ENCODE measurements at places on chromosomes 6 and 20.

DNA sequence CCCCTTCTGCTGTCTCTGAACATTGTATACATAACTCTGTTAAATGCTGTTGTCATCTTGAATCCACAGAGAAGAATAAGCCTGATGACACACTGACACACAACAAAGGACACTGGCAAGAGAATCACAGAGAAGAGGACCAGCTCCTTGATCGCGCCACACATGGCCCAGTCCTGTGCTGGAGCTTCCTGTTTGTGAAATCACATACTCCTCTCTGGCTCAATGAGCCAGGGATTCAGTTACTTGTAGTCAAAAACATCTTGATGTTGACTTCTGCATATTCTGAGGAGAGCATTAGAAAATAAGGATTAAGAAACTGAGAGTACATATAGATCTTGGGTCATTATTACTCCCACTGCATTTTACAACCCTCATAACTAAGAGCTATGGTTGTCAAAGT is 100.1 kb downstream of the EPB41L2 start:
- no peak for DNase-seq

DNA sequence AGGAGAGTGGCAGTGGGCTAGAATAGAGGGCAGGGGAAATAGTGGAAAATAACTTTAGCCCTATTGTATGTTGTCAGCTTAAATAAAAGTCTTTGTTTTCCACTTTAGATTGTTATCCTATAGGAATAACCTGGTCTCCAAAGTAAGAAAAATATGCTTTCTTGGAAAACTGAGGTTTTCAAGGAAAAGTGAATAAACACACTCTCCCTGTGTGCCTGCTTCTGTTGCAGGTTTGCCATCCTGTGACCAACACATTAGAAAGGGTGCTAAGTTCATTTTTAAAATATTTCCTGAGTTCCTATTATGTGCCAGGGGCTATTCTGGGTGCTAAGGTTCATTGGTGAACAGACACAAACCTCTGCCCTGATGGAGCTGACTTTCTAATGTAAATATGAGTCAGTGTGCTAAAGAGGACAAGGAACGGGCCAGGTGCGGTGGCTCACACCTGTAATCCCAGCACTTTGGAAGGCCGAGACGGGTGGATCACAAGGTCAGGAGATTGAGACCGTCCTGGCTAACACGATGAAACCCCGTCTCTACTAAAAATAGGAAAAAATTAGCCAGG is 23.5 kb downstream of the BICRAL start:
- no peak for DNase-seq

DNA sequence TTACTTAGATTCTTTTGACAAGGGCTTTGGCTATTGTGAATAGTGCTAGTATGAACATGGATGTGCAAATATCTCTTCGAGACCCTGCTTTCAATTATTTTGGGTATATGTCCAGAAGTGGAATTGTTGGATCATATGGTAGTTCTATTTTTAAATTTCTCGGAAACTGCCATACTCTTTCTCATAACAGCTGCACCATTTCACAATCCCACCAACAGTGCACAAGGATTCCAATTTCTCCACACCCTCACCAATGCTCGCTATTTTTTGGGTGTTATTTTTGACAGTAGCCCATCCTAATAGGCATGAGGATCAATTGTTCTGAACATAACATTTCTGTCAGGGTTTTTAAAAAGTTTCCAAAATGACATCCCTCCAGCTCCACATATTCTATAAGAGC is 69.2 kb upstream of the ESR1 start:
- no peak for DNase-seq

DNA sequence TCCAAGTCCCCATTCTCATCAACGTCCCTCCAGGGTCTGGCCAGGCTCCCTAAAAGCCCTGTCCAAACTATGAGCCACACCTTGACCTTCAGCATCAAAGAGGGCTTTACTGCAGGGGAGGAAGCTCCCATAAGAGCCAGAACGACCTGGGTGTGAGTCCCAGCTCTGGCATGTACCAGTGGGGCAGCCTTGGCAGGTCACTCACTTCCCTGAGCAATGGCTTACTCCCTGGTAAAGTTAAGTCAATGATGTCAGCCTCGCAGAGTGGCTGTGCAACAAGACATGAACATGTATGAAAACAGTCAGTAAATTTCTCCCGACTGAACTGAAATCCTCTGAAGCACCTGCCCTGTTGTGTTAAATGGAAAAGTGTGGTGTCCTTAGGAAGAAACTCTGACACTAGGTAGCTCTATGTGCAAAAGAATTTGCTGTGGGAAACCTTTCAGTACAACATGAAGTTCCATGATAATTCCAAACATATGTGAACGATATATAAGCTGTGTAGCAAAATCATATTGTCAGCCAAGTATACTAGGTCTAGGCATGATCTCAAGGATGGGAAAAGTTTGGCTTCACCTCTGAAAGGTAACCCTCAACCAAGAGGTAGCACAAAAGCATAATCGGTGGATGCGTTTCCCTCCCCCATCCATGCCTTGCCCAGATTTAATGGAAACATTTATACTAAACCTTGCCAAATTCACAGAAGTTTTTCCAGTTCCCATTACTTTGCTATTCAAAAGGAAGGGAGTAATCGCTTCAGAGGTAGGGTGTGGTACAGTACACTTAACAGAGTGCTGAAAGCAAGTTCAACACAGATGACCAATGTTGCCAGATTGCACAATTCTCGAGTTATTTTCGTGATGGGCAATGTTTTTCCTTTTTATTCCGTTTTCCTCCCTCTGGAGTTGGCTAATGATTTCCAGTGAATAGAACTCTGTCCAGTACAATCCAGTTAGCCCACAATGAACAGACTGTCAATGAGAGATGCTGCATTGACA is 49.0 kb upstream of the RANBP9 start:
- DNase-seq = no peak

DNA sequence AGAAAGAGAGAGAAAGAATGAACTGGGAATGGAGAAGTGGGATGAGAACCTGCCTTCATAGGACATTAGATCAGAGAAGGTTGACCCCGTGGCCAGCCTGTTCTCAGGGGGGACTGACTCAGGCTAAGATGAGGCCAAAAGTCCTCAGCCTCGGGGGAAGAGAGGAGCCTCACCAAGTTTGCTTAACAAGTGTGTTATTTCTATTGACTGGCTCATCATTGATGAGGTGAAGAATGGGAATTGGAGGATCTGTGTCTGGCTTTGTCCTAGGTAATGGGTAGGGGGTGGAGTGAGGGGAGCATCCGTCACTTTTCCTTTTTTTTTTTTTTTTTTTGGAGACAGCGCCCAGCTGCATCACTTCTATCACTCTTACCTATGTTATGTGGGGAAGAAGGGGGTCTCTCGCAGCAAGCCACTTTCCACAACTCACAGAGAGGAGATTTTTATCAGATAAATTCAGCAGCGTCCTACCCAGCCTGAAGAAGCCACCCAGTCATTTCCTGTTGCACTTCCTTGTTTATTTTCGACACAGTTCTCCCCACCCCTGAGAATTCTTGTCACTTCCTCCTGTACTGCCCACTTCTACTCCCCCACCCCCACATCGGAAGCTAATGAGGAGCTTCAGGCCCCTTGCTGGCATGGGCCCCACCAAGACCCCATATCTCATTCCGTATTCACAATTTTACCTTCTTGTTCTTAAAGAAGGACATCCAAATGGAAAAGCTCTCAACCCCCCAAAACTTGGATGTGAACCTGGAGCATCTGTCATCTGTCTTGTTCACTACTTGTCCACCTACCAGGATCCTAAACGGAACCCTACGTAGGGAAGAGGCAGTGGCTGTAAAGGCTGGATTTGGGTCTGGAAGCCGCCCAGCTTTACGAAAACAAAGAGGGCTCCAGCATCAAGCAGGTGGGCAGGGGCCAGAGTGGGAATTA is 2.8 kb upstream of the RNASET2 start:
- DNase-seq = no peak

DNA sequence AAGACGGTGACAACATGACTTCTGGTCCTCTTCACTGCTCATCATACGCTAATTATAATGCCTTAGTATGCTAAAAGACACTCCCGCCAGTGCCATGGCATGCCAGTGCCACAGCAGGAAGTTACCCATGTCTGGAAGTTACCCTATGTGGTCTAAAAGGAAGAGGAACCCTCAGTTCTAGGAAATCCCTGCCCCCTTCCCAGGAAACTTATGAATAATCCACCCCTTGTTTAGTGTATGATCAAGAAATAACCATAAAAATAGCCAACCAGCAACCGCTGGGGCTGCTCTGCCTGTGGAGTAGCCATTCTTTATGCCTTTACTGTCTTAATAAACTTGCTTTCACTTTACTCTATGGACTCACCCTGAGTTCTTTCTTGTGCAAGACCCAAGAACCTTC is 15.8 kb upstream of the SERPINB9 start:
- no peak for DNase-seq

DNA sequence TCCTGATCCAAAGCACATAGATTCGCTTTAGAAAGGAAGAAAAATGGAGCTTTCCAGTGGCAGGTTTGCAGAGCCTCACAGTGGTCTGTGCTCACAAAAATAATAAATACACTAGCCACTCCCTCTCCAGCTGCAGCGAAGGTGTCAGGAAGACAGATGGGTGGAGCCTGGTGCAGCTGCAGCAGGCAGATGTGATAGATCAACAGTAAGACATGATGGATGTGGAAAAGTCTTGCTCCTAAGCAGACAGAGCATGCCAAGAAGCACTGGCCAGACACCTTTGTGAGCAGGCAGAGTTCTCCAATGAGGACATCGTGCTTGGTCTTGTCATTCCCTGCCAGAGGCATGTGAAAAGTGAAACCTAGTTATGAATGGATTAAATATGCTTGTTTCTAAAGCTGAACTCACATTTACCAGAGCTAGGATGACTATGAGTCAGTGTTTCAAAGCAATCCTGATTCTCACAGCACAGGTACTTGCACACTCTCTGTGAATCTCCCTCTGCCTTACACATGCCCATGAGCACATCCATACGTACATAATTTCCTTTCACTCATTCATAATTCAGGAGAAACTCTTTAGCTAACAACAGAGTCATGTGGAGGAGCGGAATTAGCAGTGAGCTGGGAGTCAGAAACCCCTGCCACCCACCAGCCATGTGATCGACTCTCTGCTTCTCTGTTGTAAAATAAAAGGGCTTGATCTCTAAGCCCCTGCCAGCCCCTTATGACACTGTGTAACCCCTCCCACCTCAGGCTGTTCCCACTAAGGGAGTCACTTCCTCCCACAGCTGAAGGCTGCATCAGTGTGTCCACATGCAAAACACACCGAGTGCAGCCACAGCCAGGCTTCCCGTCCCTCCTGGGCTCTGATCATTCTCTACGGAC is 111.2 kb downstream of the SCML4 start:
- no peak for DNase-seq

- DNase-seq = no peak
These were observed 91.0 kb downstream of the TBXT start for GRCh38 chr6:166076625-166077024.

DNA sequence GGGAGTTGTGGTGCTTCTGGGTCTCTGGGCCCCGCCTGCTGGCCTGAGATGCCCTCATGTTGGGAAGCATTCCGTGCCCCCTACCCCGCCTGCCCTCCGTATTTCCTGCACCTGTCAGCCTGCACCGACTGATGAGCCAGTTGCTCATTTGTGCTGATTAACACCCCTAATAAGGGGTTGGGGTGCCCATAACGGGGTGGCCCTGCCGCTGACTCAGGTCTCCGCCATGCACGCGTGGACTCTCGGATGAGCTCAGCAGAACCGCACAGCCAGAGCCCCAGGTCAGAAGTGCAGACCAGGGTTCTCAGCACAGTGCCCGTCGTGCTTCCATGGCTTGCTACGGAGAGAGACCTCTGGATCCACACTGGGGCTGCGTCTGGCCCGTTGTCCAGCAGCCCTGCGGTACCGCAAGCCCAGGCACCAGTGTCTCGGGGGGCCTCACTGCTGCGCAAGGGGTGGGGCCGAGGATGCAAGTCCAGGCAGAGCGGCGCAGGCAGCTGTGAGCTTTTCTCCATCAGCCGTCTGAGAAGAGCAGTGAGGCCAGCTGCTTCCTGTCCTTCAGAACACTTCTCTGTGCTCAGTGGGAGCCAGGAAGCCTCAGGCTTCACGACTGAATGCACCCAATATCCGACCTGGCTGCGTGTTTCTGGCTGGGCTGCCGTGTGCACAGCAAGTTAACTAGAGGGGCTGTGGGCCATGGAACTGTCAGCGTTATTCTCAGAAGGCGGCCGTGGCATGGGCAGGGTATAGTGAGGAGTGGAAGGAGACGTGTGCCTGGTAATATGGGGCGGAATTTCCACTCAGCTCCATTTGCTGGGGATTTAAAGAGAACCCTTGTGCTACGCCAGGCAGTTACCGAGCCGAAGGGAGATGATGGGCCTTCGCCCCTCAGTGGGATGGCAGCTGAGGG is 18.6 kb downstream of the MTG2 start:
- DNase-seq = no peak

DNA sequence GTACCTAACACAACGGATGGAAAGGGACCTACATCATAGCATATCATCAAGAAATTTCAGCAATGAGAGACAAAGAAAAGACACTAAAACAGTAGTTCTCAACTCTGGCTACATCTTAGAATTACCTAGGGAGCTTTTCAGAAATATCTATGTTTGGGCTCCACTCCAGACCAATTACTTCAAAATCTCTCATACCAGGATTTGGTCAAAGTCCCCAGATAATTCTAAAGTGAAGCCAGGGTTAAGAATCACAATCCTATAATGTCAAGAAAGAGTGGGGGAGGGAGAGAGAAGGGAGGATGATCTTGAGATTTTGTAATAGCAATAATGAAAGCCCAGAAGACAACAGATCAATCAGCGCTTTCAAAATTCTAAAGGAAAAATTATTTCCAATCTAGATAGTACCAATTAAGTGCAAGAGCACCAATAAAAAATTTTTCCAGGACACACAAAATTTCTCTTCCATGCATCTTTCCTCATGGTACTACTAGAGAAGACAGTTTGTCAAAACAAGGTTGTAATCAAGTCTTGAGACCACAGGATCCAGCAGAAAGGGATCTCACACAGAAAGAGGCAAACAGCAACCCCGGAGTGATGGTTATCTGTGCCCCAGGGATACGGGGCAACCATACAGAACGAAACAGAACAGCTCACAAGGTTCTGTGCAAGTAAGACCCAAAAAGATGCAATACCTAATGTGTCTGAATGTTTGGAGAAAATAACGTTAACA is 152.9 kb upstream of the DST start:
- DNase-seq = no peak

DNA sequence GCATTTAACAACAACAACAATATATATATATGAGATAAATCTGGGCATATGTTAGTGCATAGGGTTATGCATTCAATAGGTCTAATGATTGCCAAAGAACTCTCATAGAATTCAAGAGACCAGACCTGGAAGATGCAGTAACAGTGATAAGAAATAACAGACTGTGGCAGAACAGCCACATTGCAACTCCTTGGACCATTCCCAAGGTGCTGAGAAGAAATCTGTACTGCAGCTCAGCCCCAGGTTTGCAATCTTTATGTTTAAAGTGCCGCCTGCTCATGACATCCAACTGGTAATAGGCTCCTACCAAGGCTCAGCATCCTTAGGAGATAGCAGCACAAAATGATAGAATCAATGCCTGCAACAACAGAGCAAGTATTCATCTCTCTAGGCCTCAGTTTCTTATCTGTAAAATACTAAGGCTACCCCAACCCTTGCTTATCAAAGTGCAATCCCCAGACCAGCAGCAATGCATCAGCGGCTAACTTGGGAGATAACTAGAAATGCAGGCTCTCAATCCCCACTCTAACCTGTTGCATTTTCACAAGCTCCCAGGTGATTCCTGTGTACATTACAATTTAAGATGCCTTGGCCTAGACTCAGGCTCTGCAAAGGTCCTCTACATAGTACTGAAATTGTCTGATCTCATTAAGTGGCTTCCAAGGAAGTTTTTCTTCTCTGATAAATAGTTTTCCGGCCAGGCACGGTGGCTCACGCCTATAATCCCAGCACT is 30.6 kb upstream of the PIM1 start:
- no peak for DNase-seq

Measured in stimulated activated effector memory CD8-positive, alpha-beta T cell treated with anti-CD3 and anti-CD28 coated beads, Interleukin-12 subunit alpha, Interleukin-12 subunit beta, amount 100 ng/mL, for 72 hours (primary cell).